ENCODE measurements at places on chromosomes 7 and 10.

DNA sequence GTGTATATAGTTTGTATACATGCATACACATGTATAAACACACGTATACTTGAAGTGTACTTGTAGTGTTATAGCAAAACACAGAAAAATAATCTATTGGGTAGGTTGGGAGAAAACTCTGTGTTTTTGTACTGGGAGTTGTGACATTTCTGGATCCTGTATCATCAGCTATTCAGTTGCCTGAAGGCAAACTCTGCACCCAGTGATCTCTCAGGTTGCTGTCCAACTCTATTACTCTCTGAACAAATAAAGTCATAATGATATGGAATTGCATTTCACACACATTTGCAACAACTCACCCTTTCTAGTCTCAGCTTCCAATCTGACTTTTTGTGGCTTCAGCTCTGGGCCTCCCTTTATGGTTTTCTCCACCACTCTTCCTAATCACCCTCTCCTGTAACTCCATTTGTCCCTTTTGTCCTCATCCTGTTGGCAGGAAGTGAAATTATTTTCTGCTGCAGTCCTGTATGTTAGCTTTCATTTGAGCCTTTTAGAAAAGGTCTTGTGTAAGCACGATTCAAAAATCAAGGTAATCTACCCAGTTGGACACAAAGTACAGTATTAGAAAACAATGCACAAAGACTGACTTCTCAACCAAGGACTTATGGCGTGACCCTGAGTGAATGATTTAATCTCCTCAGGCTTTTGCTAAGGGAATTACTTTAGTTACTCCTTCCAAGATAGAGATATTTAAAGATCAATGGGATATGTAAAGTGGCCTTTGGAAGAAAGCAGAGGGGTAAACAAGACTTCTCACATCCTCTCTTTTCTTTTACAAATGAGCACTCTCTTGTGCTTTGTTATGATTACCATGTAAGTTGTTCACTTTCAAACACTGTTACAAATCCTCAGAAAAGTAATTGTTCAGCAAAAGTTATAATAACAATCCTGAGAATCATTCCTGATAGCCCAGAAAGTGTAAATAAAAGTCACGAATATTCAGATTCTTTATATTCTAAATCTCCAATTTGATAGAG is 249.1 kb downstream of the KCND2 start:
- DNase-seq = no peak

DNA sequence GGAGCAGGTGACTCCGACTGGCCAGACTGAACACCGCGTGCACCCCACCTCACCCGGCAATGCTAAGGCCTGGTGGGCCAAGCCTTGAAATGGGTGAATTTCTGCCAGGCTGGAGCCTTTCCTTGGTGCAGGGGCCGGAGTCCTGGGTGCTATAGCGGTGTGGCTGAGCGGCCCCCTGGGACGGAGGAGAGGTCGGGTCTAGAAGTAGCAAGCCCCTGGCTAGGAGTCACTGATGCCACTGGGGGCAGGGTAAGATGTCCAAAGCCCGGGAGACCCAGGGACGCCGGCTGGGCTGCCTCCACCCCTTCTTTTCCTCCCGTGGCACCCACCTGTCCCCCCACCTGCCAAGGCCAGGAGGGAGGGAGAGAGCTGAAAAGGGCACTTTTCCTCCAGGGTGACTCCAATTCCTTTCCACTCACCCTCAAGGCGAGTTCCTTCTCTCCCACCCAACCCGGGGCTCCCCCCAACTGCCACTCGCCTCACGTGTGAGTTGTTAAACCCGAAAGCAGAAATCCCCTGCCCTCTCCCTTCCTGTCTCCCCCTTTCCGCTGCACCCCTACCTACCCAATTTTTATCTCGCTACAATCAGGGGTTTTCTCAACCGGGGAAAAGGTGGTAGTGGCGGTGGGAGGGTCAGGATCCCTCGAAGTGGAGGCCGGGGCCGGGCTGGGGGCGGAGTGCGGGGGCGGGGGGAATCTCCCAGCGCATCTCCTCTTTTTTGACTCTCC is 6.0 kb upstream of the GATA3 start:
- DNase-seq = no peak

DNA sequence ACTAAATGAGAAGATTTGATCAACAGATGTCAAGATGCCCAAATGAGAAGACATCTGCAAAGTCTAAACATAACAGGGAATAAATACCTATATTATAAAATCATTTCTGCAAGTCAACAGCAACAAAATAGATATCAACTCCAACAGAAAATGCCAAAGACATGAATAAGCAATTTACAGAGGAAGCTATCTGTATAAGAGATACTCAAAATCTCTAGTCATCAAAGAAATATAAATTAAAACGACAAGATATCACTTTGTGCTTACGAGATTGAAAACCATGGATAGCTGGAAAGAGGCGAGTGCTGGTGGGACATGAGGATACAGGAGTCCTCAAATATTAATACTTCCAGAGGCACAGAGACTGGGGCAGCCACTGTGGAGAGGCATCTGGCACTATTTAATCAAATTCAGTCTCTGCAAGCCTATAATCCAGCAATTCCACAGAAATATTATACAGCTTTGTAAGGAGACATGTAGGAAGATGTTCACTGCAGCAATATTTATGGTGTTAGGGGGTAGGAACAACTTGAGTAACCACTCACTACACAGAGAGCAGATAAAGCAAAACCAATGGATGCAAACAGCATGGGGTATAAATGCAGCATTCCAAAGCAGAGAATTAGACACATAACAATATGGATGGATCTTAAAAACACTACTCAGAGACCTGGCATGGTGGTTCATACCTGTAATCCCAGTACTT is 4.8 kb downstream of the DNMBP start:
- no peak for DNase-seq

DNA sequence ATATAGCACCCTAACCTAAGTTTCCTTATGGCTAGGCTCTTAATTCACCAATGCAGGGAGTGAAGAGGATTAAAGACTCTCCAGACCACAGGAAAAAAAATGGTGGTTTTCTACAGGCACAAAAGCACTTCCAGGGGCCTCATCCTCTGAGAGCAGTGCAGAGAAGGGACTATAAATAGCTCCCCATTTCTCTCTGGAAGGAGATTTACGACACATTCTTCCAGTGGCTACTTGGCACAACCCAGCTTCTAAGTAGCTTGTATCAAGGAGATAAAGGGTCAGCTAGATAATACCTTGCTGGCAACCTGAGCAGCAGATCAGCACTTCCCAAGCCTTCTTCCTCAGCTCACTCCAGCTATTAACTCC is 73.5 kb downstream of the CRPPA start:
- no peak for DNase-seq

DNA sequence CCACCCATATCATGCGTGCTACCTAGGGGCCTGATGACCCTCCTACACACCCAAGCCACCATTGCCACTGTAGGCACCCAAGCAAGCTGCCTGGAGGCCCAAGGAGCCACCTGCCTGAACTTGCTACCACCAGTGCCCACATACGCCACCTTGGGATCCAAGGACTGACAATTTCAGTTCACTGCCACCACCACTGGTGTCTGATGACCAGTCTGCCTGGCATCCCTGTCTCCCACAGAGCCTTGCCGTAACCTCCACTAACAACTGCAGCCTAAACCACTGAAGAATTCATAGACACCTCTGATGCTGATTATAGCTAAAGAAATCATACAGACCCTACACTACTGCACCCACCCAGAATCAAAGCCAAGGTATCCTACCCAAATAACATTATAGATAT is 58.8 kb downstream of the TMEM178B start:
- DNase-seq = no peak

GRCh38 chr7:34015651-34016050 is 110.3 kb downstream of the BMPER start:
- no peak for DNase-seq

GRCh38 chr7:94701555-94701973 is 45.6 kb upstream of the SGCE start:
- no peak for DNase-seq

- DNase-seq = peak; percentile 24
Observed at GRCh38 chr10:132457328-132458070, 60.5 kb downstream of the PWWP2B start.

DNA sequence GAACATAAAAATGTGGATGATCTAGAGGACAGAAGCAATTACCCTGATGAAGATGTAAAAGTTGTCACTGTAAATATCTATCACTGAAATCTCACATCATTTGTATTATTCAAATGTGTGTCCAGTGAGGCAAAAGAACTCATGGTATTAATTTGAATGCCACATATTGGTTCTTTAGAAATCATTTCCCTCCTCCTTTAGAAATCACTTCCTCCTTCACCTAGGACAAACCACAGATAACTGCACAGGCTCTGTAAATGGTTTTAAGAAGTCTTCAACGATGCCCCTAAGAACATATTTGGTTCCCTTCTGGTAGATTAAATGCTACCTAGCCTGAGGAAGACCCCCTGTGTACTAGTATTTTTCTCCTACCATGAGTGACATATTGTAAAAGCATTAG is 33.1 kb upstream of the ZNF518A start:
- DNase-seq = no peak

DNA sequence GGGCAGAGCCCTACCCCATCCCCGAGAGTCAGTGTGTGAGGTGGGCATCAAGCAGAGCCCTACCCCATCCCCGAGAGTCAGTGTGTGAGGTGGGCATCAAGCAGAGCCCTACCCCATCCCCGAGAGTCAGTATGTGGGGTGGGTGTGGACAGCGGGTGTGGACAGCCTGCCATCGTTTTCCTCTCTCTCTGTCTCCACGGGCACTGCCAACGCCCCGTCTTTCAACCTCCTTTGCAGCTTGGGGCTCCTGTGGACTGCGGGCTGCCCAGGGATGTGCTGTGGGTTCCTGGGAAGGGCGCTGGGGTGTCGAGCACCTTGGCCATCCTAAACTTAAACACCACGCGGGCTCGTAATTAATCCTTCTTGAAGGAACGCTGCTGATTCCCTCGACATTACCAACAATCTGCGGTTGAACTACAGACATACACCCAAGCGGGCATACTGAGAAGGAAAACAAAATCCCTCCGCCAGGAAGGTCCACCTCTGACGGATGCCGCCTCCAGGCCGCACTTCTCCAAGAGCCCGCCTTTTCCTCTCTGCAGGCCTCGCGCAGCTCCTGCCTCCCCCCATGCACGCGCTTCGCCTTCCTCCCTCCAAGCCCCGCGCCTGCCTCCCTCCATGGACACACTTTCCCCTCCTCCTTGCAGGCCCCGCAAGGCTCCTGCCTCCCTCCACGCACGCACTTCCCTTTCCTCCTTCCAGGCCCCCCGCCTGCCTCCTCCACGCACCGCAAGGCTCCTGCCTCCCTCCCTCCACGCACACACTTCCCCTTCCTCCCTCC is 65.1 kb downstream of the ADARB2 start:
- DNase-seq = no peak

DNA sequence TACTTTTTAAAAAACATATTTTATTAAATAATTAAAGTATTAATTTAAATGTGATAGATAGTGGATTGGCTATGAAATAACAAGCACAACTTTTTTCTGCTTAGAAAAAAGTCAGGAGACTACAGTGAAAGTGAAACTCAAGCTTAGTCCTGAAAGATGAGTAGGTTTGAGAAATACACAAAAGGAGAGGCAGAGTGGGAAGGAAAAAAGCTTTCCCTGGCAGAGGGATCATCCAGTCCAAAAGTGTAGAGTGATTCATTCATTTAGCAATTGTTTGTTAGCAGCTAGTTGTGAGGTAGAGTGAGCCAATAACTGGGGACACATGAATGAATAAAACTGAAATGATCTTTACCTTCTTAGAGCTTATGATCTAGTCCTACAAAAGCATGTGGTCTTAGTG is 93.5 kb downstream of the FOXP2 start:
- DNase-seq = no peak

- DNase-seq = no peak
Observed at GRCh38 chr10:35598379-35598778, 6.8 kb upstream of the GJD4 start.

GRCh38 chr7:119943942-119944600 is 328.9 kb upstream of the KCND2 start:
- DNase-seq = no peak

GRCh38 chr10:129727495-129727894 is 236.6 kb downstream of the EBF3 start:
- DNase-seq = no peak

GRCh38 chr7:41882745-41883420 is 180.0 kb upstream of the INHBA start:
- no peak for DNase-seq

DNA sequence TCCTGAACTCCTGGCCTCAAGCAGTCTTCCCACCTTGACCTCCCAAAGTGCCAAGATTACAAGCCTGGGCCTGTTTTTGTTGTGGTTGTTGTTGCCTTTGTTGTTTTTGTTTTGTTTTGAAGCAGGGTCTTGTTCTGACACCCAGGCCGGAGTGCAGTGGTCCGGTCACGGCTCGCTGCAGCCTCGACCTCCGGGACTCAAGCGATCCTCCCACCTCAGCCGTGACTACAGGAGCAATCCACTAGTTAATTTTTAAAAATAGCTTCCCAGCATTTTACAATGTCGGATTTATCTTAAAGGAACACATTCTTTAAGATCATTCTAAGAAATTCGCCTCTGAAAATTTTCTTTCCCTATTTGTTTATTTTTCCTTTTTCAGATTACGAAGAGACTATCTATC is 27.7 kb upstream of the AP5Z1 start:
- no peak for DNase-seq

All from T follicular helper cell (primary cell).